ENCODE measurements at places on chromosomes 3 and 15. TPM values are rescaled to one million over a fixed set of nuclear protein-coding genes. Genes with fewer than 3 reads are reported as not detected.

The SOX14 gene
- total RNA-seq = not detected

- peaks cover 18% of the 10 kb centered on the region for H3K4me1 ChIP-seq
- no peak within 1 kb of the TSS for H3K4me3 ChIP-seq
- H3K36me3 ChIP-seq = no peaks in the 10 kb centered on the region
- no peaks in the 10 kb centered on the region for H3K27me3 ChIP-seq
- DNase-seq = no peak
- no peak within 1 kb of the TSS for H3K27ac ChIP-seq
These were observed at the start of gene HYAL1 for GRCh38 chr3:50303013-50303815. HYAL1 (minus strand) TSS chr3:50303574; CDS start chr3:50302956, 618 bp downstream.

DNA sequence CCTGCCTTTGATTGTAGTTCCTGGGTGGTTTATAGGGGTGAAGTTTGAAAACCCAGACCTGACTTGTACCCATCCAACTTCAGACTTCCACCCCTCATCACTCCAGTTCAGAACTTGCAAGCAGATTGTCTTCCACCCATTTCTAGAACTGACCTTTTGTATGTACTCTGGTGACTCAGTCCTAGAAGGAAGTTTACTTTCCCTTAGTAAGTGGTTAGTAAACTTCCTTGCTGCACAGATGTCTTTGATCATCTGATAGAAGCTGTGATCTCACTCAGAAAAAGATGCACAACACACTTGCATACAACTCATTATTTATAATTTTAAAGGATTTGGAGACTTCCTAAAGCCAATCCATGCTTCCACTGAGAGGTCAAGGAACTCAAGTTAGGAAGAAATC is 368.0 kb downstream of the MFSD1 start:
- H3K4me1 ChIP-seq = no peaks in the 10 kb centered on the region
- no peaks in the 10 kb centered on the region for H3K36me3 ChIP-seq
- no peaks in the 10 kb centered on the region for H3K27me3 ChIP-seq
- no peak for DNase-seq
- no peak overlapping the region for H3K27ac ChIP-seq

DNA sequence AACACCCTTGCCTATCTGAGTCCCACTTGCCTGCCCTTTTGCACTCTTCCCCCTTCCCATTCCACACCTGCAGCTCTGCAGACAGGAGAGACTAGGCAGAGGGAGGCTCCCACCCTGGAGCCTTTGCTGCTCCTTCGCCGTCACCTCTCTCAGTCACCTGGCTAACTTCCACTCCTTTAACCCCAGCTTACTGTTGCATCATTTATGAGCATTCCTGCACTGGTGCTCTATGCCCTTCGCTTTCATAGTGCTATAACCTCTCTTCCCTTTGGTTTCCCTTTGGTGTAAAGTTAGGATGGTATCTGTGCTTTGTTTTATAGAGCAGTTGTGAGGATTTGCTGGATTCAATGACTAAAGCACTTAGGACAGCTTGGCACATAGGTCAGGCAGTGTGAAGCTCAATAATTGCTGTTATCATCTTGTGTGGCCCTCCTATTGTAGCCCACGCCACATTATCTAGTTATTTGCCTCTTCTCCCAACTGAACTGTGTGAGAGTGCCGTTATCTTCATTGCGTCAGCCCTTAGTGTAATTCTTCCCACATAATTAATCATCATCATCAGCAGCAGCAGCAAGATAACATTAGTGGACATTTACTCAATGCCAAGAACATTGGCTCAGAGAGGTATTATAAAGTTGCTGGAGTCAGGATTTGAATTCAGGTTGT is 253.9 kb downstream of the CACNA2D3 start:
- no peak overlapping the region for H3K4me3 ChIP-seq
- no peaks in the 10 kb centered on the region for H3K27me3 ChIP-seq
- H3K36me3 ChIP-seq = no peaks in the 10 kb centered on the region
- H3K4me1 ChIP-seq = no peaks in the 10 kb centered on the region
- DNase-seq = no peak

DNA sequence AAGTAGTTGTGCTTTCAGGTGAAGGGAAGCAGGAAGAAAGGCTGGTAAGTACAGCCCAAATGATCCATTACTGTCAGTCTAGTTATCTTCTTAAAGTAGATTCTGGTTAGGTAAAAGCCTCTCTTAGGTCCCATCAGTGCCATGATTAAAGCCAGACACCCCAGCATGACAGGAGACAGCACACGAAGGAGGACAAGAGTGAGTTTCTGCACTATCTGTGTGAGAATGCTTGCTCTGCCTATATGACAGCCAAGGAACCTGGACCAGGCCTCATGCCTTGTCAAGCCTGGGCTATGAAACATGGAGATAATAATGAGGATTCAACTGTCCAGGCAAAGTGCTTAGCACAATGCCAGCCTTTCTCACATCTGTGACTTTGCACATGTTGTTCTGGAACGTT is 13.5 kb upstream of the FILIP1L start:
- H3K27me3 ChIP-seq = no peaks in the 10 kb centered on the region
- H3K4me3 ChIP-seq = no peak overlapping the region
- H3K36me3 ChIP-seq = no peaks in the 10 kb centered on the region
- no peak overlapping the region for H3K27ac ChIP-seq

DNA sequence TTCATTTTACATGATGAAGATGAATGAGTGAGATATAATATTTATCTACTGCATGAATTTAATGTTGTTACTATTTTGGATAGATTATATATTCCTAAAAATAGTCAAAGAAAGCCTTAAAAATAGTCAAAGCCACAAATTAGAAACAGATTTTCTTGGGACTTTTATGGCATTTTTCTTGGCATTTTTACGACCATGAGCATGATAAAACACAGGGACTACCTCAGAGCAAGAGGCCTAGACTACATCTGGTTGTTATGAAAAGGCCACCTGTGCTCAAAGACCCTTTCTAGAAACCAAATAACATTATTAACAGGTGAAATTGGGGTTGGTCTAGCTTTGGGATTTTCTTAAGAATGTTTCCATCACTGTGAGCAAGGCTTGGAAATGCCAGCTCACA is 281.0 kb downstream of the OXSM start:
- H3K4me3 ChIP-seq = no peak overlapping the region
- no peak for DNase-seq
- H3K36me3 ChIP-seq = no peaks in the 10 kb centered on the region
- no peaks in the 10 kb centered on the region for H3K27me3 ChIP-seq
- no peak overlapping the region for H3K27ac ChIP-seq

The EXD1 gene
- not detected for total RNA-seq

The DAZL gene
- not detected for total RNA-seq

DNA sequence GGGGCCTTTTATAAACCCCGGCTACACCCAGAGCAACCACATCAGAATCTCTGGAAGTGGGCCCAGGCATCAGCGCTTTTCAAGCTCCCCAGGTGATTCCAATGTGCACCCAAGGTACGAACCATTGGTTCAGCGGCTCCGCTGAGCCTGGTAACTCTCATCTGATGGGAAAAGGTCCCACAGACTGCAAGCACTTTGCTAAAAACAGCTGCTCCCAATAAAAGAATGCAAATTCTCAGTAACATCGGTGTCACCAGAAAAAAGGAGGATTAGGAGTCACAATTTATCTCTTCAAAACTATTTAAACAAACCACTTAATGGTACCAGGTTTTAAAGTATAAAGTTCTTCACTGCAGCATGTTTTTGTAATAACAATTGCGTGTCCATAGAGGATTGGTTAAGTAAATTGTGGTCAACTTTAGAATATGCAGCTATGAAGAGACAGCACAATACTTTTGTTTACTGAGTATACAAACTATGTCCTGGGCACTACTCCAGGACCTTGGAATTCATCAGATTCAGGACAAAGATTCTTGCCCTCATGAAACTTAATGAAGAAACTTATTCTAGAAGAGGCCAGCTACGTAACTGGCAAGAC is 660.7 kb upstream of the ADAMTS9 start:
- DNase-seq = no peak
- H3K4me1 ChIP-seq = no peaks in the 10 kb centered on the region
- H3K36me3 ChIP-seq = no peaks in the 10 kb centered on the region
- H3K27ac ChIP-seq = no peak overlapping the region
- H3K4me3 ChIP-seq = no peak overlapping the region

GRCh38 chr15:101295607-101296161 is 636 bp upstream of the SNRPA1 start:
- peak overlapping the region; percentile 67 for H3K4me3 ChIP-seq
- H3K4me1 ChIP-seq = peaks cover 41% of the 10 kb centered on the region
- H3K27me3 ChIP-seq = no peaks in the 10 kb centered on the region
- DNase-seq = no peak

The ROPN1 gene
- not detected for total RNA-seq

DNA sequence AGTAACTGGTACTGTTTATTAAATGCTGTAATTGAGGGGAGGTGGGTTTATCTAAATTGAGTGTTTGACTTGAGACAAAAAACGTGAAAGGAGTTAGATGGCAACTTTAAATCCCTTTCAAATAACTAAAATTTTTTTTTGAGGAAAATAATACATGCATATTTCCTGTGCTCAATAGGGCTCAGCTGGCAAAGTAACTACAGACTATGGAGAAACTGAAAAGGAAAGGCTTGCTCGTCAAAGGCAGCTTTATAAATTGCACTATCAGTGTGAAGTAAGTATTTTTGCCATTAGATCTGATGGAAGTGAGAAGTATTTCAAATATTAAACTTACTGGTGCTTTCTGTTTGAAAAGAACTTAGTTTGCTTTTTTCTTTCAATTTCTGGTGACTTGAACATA is 72.2 kb downstream of the DZIP3 start:
- no peaks in the 10 kb centered on the region for H3K27me3 ChIP-seq
- no peaks in the 10 kb centered on the region for H3K36me3 ChIP-seq
- H3K4me3 ChIP-seq = no peak overlapping the region
- no peak overlapping the region for H3K27ac ChIP-seq
- peaks cover 4% of the 10 kb centered on the region for H3K4me1 ChIP-seq

- peak overlapping the region; percentile 93 for H3K4me3 ChIP-seq
- no peaks in the 10 kb centered on the region for H3K36me3 ChIP-seq
- H3K27ac ChIP-seq = peak overlapping the region; percentile 75
- H3K4me1 ChIP-seq = peaks cover 65% of the 10 kb centered on the region
- peak; percentile 15 for DNase-seq
- H3K27me3 ChIP-seq = no peaks in the 10 kb centered on the region
These were observed 2.6 kb downstream of the TNIK start for GRCh38 chr3:171457607-171458061.

DNA sequence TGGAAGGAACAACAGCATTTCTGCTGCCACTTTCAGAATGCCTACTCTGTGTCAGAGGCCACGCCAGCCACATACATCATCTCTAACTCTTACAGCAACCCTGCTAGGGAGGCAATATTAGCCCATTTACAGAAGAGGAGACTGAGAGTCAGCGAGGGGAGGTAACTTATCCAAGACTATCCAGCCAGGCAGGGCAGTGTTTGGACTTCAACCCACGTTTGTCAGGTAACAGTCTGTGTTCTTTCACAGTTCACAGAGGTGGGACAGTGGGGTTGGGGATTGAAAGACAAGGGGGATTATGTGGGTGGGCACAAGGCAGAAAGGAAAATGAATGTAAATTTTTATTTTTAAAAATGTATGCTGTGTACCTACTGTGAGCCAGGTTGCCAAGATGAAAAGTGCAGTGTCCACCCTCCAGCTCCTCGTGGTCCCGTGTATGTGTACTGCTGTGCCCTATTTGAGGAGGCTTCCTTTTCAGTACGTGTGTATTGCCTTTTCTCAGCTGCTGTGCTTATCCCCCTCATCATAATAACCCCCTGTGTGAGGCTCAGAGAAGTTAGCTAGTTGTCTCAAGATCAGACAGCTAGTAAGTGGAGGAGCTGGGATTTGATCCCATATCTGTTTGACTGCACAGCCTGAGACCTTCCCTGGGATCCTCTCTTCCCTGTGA is 16.5 kb upstream of the ATP2B2 start:
- H3K36me3 ChIP-seq = no peaks in the 10 kb centered on the region
- H3K4me3 ChIP-seq = no peak overlapping the region
- H3K27me3 ChIP-seq = no peaks in the 10 kb centered on the region
- no peak overlapping the region for H3K27ac ChIP-seq
- no peaks in the 10 kb centered on the region for H3K4me1 ChIP-seq

The DUOX1 gene
- 0.19 TPM for total RNA-seq

The PRKAR2A gene
- 45.0 TPM for total RNA-seq

DNA sequence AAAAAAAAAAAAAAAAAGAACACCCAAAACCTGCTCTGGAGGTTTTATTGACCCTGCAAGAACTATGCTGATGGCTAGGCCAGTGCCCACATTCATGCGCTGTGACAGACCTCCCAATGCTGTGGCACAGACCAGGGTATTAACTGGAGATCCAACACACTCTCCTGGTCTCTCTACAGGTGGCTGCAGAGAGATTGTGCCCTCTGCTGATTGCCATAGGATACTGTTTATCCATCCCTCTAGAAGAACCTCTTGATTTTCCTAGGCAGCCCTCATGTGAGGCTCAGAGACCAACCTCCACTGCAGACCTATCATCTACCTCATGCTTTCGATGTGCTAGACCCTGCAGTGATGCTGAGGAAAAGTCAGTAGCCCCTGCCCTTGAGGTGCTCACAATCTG is 125.5 kb upstream of the TRIM42 start:
- no peaks in the 10 kb centered on the region for H3K36me3 ChIP-seq
- no peak overlapping the region for H3K27ac ChIP-seq
- H3K27me3 ChIP-seq = no peaks in the 10 kb centered on the region
- no peak for DNase-seq

GRCh38 chr15:92324101-92324963 is 69.3 kb upstream of the ST8SIA2 start:
- no peak for DNase-seq
- H3K27ac ChIP-seq = no peak overlapping the region
- no peaks in the 10 kb centered on the region for H3K27me3 ChIP-seq
- H3K4me1 ChIP-seq = no peaks in the 10 kb centered on the region
- H3K4me3 ChIP-seq = no peak overlapping the region
- no peaks in the 10 kb centered on the region for H3K36me3 ChIP-seq

The RARB gene
- total RNA-seq = not detected

GRCh38 chr15:59299929-59300617 is 72.6 kb downstream of the MYO1E start:
- H3K4me3 ChIP-seq = no peak overlapping the region
- no peak overlapping the region for H3K27ac ChIP-seq
- no peaks in the 10 kb centered on the region for H3K36me3 ChIP-seq
- H3K27me3 ChIP-seq = no peaks in the 10 kb centered on the region

All from CD4-positive, alpha-beta memory T cell (primary cell).